ENCODE measurements at places on chromosomes 3 and 15.
A peak's percentile ranks its signal among the peaks of the same experiment; 100 is the strongest.

DNA sequence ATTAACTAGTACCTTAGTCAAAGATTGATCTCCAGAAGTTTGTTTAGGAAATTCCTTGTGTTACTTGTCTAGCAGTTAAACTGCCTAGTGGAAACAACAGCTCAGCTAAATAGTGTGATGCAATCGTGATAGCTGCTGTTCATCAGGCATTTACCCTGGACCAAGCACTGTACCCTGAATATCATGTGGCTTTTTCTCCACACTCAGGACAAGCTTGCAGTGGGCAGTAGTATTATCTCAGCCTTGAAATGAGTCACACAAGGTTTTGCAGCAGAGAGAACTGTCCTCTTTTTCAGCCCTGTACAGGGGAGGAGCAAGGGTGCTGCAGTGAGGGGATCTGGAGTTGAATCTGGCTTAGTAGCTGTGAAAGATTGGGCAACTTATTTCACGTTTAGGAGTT, 208.4 kb downstream of the TP63 start:
- no peak overlapping the region for H3K27ac ChIP-seq
- no peak overlapping the region for H3K4me3 ChIP-seq
- H3K4me1 ChIP-seq: no peaks in the 10 kb centered on the region
- no peaks in the 10 kb centered on the region for H3K27me3 ChIP-seq
- H3K36me3 ChIP-seq: no peaks in the 10 kb centered on the region
- DNase-seq: no peak

DNA sequence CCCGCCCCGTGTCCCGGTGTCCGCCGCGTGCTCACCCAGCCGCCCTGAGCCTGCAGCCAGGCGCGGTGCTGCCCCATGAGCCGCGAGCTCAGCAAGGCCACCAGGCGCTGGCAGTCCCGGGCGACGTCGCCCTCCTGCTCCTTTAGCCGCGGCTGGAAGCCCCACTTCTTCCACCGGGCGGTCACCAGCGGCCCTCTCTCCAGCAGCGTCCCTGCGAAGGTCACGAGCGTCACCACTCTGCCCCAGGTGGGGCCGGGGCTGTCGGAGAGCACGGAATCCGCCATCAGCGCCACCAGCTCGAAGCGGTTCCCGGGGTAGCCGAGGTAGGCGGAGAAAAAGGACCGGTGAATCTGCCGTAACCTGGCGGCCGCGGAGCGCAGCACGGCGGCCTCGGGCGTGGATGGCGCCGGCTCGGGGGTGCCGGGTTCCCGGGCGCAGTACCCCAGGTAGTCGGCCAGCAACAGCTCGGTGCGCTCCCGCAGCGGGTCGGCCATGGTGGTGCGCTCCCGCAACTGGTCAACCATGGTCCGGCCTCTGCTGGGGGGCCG, 298 bp downstream of the BCL2L10 start:
- no peaks in the 10 kb centered on the region for H3K27me3 ChIP-seq
- DNase-seq: peak; percentile 14
- H3K27ac ChIP-seq: no peak overlapping the region
- peaks cover 5% of the 10 kb centered on the region for H3K4me1 ChIP-seq

DNA sequence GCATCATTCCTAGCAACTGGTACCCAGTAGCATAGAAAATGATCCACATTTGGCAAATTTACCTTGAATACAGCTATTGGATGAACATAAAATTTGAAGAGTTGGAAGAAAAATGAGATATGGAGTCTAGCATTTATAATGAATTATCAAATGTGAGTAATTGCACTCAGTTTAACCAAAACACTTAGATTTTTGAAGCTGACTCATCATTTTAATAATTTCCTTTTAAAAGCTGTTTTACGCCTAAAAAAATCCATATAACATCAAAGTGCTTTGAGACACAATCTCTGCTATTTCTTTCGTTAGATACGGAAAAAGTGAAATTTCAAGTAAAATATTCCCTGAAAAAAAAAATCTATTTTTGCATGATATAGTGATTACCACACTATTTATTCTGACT, 767.4 kb downstream of the ROBO2 start:
- no peak for DNase-seq
- no peak overlapping the region for H3K4me3 ChIP-seq
- no peaks in the 10 kb centered on the region for H3K4me1 ChIP-seq
- no peaks in the 10 kb centered on the region for H3K27me3 ChIP-seq
- H3K27ac ChIP-seq: no peak overlapping the region

DNA sequence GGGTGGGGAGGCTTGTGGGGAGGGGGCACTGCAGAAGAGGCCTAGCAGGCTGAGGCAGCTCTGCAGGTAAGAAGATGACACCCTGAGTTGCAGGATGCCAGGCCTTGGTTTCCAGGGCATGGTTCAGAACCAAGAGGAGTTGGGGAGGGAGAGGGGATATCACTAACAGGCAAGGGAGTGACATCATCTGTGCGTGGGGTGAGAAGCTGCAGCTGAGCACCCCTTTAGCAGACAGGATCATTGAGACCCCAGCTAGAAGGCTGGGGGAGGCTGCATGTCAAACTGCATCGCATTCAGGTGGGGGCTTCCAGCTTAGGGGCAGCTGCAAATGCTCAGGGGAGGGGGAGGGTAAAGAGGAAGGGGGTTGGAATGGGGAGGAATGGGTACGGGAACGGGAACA, 23.0 kb downstream of the CACNA2D2 start:
- H3K27ac ChIP-seq: no peak overlapping the region
- peaks cover 9% of the 10 kb centered on the region for H3K4me1 ChIP-seq
- H3K27me3 ChIP-seq: no peaks in the 10 kb centered on the region
- H3K4me3 ChIP-seq: no peak overlapping the region
- H3K36me3 ChIP-seq: no peaks in the 10 kb centered on the region

- H3K27ac ChIP-seq: no peak overlapping the region
- no peak for DNase-seq
- no peaks in the 10 kb centered on the region for H3K27me3 ChIP-seq
- H3K4me1 ChIP-seq: no peaks in the 10 kb centered on the region
- H3K4me3 ChIP-seq: no peak overlapping the region
Measured at GRCh38 chr15:95194746-95195145, 963.4 kb downstream of the MCTP2 start.

All from naive thymus-derived CD4-positive, alpha-beta T cell (primary cell).